ENCODE measurements at places on chromosomes 7 and 10.
A peak's percentile ranks its signal among the peaks of the same experiment; 100 is the strongest.

- DNase-seq = no peak
Measured at GRCh38 chr10:129523031-129523722, 56.1 kb downstream of the MGMT start.

DNA sequence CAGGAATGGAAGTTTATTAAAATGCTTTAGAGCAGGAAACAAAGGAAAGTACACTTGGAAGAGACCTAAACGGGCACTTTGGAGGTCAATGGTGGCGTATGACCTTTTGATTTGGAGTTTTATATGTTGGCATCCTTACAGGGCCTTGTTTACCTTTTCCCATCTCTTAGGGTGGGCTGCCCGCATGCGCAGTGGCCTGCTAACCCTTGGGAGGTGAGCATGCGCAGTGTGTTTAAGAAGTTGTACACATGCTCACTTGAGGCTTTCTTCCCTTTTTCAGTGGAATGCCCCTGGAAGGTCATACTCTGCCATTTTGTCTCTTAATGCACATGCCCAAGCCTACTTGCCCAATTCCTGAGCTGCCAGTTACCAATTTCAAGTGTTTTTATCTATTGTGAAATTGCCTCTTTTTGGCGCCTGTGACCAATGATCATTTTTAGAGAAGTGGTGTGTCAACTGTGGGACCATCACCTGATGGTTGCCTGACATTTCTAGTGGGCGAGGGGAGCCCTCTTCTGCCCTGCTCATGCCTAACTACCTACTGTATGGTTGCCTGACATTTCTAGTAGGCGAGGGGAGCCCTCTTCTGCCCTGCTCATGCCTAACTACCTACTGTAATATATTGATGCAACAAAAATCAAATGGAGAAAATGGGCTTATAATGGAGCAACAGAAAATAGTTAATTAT lies 138.0 kb downstream of the PPP1R9A start:
- DNase-seq = peak; percentile 11

GRCh38 chr10:29411666-29412315 lies 122.9 kb downstream of the LYZL1 start:
- no peak for DNase-seq

DNA sequence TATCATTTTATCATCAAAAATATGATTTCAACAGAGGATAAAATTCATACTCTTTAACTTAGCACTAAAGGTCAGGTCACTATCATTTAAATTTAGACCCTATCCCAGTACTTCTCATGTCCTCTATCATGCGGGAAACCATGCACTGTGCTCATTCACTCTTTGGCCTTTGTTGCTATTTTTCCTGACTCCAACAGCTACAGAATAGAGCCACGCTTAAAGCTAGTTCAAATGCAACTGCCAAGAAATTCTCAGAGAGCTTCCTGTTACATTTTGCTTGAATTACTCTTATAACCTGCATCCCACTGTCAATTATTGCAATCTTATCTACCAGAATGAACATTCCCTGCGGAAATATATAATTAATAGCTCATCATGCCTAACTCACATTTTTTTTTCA lies 58.3 kb downstream of the SEMA3A start:
- DNase-seq = no peak

GRCh38 chr7:28413011-28413410 lies 693 bp downstream of the CREB5 start:
- DNase-seq = no peak

DNA sequence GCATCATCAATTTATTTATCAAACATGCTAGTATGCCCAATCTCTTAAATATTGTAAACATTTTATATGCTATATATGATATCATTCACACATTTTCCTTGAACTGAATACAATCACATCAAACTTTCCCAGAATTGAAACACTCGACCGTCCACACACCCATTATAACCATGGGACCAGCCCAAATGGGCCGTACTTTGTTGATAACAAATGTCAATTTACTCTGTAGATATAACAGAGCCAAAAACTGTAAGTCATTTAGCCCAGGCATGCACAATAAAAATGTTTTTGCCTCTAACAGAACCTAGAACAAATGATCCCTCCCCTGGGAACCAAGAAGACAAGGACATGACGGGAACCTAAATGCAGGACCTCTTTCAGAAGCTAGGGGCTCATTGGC lies 683 bp upstream of the ANKRD22 start:
- DNase-seq = no peak

GRCh38 chr7:123439191-123439590 lies 95.2 kb downstream of the IQUB start:
- no peak for DNase-seq

GRCh38 chr7:151818674-151819519 lies 58.0 kb downstream of the PRKAG2 start:
- DNase-seq = no peak

- no peak for DNase-seq
Measured at GRCh38 chr7:117012284-117012683, 59.0 kb downstream of the ST7 start.

DNA sequence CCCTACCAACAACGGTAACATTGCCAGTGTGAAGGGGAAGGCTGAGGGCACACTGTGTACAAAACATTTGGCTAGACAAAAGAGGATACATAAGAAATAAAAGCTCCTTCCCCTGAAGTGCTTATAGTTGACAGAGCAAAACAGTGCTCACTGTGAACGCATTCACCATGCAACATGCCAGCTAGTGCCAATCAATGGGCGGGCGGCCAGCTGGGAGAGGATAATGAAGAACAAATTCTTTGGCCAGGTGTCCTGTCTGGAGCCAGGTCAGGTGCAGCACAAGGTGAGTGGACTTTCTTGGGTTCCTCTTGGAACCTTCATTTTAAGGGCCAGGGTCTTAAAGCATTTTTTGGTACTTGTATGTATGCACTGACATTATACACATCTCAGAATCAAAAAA lies 106.1 kb downstream of the ICA1 start:
- no peak for DNase-seq

DNA sequence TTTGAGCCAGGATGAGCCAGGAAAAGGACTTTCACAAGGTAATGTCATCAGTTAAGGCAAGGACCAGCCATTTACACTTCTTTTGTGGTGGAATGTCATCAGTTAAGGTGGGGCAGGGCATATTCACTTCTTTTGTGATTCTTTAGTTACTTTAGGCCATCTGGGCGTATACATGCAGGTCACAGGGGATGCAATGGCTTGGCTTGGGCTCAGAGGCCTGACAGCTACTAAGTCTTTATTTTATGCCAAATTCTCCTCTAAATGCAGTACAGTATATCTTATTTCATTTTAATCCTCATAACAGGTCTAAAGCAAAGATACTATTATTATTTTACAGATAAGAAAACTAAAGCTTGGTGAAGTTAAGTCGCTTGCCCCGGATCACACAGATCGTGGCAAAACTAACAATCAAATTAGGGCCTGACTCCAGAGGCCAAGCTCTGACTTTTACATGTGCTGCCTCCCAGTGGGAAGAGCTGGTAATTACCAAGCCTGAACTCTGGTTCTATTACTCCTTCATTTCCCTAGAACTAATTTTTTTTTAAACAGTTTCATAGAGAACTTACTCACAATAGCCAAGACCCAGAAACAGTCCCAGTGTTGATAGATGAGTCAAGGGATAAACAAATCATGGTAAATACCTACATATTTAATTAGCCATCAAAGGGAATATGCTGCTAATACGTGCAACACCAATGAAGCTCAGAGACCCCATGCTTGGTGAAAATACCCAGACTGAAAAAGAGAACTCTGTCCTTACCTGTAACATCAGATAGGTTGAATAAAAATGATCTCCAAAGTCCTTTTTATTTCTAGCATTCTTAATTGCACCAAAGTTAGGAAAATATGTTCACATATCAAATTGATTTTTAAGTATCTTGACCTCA lies 35.4 kb downstream of the C7orf25 start:
- peak; percentile 44 for DNase-seq

DNA sequence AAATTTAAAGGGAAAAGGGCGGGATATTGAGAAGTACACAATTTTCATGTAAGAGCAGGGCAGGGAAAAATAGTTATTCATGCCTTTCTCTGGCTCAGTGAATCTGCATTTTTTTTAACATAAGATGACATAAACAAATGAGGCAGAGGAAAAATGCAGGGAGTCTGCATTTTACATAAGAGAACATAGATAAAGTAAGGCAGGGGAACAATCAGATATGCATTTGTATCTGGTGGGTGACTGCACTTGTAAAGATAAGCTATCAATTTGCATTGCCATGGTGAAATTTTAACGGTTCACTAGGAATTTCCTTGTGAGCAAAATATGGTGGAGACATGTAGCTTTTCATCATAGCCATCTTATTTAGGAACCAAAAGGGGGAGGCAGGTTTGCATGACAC lies 33.5 kb downstream of the ALOX5 start:
- DNase-seq = peak; percentile 63

DNA sequence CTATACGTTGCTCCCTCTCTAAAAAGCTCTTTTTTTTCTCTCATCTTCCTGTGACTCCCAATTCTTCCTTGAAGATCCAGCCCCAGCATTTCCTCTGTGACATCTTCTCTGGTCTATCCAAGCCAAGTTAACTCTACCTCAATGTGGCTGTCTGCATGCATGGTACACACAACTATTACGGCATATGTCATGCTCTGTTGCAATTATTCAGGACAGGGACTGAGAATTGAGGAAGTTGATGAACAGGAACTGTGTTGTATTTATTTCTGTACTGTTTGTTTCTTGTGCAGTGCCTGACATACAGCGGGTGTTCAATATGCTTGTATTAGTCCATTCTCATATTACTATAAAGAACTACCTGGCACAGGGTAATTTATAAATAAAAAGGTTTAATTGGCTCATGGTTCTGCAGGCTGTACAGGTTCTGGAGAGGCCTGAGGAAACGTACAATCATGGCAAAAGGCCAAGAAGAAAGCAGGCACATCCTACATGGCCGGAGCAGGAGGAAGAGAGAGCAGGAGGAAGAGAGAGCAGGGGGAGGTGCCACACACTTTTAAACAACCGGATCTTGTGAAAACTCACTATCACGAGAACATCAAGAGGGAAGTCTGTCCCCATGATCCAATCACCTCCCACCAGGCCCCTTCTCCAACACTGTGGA lies 6.3 kb downstream of the TRPV5 start:
- DNase-seq = no peak

DNA sequence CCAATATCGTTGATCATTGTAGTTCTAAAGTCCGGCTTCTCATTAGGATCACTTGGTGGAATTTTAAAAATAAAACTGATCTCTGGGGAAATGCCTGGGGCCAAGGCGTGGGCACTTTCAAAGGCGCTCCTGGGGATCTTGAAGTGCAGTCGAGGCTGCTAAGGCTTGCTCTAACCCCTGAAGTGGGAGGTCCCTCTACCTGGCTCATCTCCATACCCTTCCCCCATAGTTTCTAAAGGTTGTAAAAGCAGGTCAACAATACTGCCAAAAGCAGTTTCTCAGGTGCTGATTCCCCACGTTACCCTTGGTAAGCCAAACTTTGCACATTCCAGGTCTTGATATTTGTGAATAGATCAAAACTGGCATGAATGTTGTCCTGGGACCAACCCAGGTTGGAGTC lies 79.0 kb upstream of the SP8 start:
- DNase-seq = no peak

GRCh38 chr7:91752102-91752501 lies 128.4 kb downstream of the MTERF1 start:
- no peak for DNase-seq

DNA sequence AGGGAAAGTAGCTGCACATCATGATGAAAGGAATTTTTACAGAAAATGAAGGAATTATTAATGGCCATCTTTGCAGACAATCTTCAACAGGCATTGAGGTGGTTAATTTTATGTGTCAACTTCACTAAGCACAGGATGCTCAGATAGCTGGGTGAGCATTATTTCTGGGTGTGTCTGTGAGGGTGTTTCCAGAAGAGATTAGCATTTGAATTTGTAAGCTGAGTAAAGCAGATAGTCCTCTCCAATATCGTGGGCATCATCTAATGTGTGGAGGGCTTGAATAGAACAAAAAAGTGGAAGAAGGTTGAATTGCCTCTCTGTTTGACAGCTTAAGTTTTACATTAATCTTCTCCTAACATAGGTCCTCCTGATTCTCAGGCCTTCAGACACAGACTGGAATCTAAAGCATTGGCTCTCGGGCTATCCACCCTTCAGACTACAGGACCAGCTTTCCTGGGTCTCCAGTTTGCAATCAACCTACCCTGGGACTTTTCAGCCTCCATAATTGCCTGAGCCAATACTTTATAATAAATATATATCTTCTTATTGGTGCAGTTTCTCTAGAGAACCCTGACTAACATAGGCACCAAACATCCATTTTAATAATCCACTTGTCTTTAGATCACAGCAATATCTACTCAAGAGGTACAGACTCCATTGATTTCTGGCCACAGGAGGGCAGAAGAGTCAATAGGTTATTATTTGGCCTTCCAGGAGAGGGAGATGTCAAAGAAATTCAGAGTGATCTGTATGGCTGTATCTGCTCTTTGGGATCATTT lies 10.5 kb upstream of the CRPPA start:
- DNase-seq = peak; percentile 52

DNA sequence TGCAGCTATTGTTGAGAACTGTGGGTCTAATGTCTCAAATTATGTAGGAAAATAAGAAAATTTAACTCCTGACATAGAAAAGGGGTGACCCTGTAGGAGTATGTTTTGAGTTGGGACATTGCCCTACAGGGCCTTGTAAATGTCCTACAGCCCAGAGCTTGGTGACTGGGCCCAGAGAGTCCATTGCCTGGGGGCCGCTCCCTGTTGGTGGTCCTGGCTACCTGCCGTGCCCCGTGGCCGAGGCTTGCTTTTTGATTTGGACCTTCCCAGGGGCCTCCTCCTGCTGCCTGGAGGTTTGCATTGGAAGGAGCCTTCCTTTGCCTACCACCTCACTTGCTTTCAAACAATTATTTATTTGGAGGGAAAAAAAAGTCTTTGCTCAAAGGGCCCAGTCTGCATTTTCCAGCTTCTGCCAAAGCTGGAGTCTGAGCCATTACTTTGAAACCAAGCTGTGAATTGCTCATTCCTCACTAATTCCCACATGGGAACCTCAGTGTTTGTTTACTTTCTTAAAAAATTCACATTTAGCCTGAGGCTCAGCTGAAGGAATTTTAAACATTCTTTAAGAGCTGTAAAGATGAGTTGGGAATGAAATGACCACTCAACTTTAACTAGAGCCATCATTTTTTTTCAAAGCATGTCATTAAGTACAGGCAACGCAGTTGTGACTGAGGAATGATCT lies 355.0 kb downstream of the GLRX3 start:
- no peak for DNase-seq

GRCh38 chr7:5687936-5688630 lies 93.4 kb downstream of the RNF216 start:
- DNase-seq = no peak
